B cell (primary cell): ENCODE measurements at places on chromosomes 5 and 9. TPM values are rescaled to one million over a fixed set of nuclear protein-coding genes. Genes with fewer than 3 reads are reported as not detected.

QRFP gene
- total RNA-seq = not detected in 2 replicates

CTXN3 gene
- not detected in 2 replicates for total RNA-seq

GRCh38 chr5:10366310-10367272, 13.1 kb downstream of the MARCHF6 start:
- DNase-seq = no peak
- peaks cover 3% of the 10 kb centered on the region for H3K36me3 ChIP-seq
- no peak overlapping the region for H3K27ac ChIP-seq
- no peaks in the 10 kb centered on the region for H3K27me3 ChIP-seq
- peaks cover 42% of the 10 kb centered on the region for H3K4me1 ChIP-seq
- no peak overlapping the region for H3K4me3 ChIP-seq

GRCh38 chr5:57725658-57726504, 243.3 kb upstream of the ACTBL2 start:
- DNase-seq = no peak
- H3K36me3 ChIP-seq = no peaks in the 10 kb centered on the region
- no peaks in the 10 kb centered on the region for H3K4me1 ChIP-seq
- H3K4me3 ChIP-seq = no peak overlapping the region
- no peaks in the 10 kb centered on the region for H3K27me3 ChIP-seq

DNA sequence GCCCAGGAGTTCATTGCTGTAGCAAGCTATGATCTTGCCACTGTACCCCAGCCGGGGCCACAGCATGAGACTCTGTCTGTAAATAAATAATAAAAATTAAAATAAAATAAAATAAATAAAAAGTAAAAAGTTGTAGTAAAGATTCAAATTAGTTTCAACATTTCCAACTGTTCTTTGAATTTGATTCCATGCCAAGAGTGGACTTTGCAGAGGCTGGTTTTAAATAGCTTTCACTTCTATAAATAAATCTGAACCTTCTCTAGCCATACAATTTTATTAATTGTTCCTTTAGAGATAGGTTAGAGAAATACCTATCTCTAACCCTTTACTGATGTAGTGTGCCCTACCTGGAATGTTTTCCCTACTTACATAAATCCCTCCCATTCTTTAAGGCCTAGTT, 129.7 kb upstream of the SLIT3 start:
- H3K4me3 ChIP-seq = no peak overlapping the region
- H3K4me1 ChIP-seq = no peaks in the 10 kb centered on the region
- H3K27ac ChIP-seq = no peak overlapping the region
- no peaks in the 10 kb centered on the region for H3K36me3 ChIP-seq

- peaks cover 12% of the 10 kb centered on the region for H3K4me1 ChIP-seq
- H3K27me3 ChIP-seq = peaks cover 35% of the 10 kb centered on the region
- H3K27ac ChIP-seq = no peak overlapping the region
- DNase-seq = peak; percentile 17
- H3K4me3 ChIP-seq = peak overlapping the region; percentile 48
Observed at GRCh38 chr5:172641359-172642050, 442 bp downstream of the NEURL1B start.
